Cardiac fibroblast (primary cell): ENCODE measurements at places on chromosomes 1 and 21.
A peak's percentile ranks its signal among the peaks of the same experiment; 100 is the strongest.

GRCh38 chr1:230861970-230862595 lies 6.2 kb downstream of the C1orf198 start:
- DNase-seq, result peak; percentile 93

DNA sequence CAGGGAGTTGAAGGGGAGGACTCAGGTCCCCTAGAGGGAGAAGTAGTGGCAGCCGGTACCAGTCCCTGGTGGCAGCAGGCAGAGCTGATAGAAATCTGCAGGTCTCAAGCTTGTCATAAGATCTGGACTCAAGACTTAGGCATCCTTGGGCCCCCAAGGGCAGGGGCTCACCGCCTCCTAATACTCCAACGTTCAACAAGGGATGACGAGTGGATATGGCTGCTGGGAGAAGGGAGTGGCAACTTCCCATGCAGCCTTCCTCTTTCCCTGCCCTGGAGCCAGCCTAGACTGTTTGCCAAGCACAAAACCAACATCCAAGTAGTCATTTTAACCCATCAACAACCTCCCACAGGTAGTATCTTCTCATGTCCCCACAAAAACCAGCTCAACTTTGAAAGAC lies 6.9 kb downstream of the TRABD2B start:
- no peak for DNase-seq

DNA sequence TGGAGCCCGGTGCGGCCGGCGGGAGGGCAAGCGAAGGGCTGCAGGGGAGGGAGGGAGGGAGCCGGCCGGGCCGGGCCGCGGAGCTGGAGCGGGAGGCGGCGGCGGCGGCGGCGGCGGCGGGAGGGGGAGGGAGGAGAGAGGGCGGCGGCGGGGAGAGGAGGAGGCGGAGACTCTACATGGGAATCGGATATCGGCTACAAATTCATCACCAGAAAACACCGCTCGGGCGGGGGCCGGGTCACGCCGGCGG lies at the start of gene AKT3:
TSS of gene AKT3 (minus strand) at position 42 of the 250 bp plus-strand sequence. CDS start 7,073 bp downstream, outside the sequence.
- DNase-seq, result peak; percentile 86

GRCh38 chr1:2234762-2235113 lies 6.6 kb downstream of the SKI start:
- DNase-seq, result no peak

DNA sequence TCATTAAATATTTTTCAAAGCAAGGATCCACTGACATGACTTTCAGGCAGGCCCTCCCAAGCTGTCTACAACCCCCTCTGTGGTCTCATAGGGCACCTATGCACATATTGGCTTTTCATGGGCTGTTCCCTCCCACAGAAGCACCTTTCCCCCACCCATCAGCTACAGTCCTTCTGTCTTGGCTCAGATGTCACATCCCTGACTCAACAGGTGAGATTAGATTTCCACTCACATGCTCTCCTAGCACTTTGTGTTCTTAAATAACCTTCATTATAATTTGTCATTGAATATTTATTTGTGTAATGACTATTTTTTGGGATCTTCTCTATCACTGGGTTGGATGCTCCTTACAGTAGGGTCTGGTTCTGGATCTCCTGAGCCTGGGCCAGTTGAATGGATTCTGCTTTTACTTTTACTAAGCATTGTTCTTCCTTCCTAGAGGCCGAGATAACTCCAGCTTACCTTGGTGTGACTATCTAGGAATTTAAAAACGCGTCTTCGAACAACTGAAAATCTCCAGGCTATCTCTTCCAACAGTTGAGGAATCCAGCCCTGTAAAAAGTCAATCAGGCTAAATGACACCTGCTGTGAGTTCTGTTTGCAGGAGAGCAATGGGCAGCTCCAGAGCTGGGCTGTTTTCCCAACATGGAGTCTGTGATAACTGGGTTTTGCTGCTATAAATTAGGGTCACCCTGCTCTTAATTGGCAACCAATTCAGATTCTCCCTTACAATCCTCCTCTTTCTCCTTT lies 16.2 kb downstream of the ROR1 start:
- no peak for DNase-seq

GRCh38 chr1:49226758-49227157 lies 450.1 kb upstream of the BEND5 start:
- no peak for DNase-seq

DNA sequence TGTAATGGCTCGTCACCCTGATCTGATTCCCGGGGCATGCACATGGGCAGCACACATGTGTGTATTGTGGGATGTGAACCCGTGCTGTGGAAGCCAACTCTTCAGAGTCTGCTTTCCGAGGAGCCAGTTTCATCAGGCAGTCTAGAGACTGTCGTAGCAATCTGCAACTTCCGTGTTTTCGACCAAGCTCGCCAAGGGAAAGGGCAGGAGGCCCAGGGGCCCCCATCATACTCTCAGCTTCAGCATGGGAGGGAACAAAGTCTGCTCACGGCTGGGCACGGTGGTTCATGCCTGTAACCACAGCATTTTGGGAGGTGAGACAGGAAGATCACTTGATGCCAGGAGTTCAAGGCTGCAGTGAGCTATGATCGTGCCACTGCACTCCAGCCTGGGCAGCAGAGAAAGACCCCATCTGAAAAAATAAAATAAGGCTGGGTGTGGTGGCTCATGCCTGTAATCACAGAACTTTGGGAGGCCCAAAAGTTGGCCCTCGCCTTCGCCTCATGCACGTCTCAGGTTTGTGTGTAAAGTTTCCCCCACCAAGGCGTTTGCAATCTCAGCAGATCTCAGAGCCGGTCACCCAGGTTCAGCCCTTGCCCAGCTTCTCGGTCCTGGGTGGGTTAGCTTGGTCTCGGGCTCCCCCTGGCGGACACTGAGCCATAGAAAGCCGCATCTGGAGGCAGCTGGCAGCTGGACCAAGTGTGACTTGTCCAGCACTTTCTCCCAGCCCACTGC lies 48.5 kb upstream of the SLC25A33 start:
- DNase-seq, result peak; percentile 86

DNA sequence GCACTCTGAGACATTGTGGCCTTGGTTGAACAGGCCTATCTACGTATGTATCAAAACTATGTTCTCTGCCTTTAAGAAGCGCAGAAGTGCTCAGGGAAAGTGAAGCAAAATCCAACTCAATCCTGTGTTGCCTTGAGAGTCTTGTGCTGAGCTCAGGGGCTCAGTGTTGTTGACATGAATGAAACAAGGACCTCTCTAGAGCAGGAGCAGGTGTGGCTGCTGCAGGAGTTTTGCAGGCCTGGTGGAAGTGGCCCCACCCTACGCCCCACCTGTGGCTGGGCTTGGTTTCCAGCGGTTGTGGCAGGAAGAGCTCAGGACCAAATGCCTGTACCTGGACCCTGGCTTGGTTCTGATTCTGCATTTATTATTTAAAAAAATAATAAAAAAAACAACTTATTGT lies 20.9 kb downstream of the CA6 start:
- no peak for DNase-seq

- peak; percentile 60 for DNase-seq
These were observed 171.6 kb downstream of the NTPCR start for GRCh38 chr1:233121947-233122559.

- DNase-seq, result no peak
These were observed 37.8 kb upstream of the S1PR1 start for GRCh38 chr1:101198842-101199636.

GRCh38 chr1:24724345-24725208 lies 20.7 kb upstream of the CLIC4 start:
- peak; percentile 82 for DNase-seq

DNA sequence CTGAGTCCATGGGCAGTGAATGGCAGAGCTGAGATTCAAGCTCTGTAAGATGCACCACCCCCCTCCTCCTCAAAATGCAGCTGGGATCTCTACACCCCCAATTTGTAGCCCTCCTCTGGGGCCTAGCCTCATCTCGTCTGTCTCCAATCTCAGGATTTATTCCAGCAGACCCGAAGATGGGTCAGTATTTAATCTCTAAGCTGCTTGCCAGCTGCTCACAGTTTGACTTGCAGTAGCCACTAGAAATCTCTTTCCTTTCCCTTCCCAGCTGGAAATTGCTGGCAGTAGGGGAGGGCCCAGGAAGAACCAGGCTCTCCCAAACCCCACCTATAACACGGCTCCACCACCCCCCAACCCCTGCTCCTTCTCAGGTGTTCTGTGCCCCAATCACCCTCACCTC lies 1.5 kb downstream of the LACTBL1 start:
- no peak for DNase-seq

GRCh38 chr1:194267021-194267420 lies 1080.6 kb upstream of the B3GALT2 start:
- DNase-seq, result no peak

GRCh38 chr1:5565281-5566125 lies 426.7 kb downstream of the NPHP4 start:
- DNase-seq, result no peak

DNA sequence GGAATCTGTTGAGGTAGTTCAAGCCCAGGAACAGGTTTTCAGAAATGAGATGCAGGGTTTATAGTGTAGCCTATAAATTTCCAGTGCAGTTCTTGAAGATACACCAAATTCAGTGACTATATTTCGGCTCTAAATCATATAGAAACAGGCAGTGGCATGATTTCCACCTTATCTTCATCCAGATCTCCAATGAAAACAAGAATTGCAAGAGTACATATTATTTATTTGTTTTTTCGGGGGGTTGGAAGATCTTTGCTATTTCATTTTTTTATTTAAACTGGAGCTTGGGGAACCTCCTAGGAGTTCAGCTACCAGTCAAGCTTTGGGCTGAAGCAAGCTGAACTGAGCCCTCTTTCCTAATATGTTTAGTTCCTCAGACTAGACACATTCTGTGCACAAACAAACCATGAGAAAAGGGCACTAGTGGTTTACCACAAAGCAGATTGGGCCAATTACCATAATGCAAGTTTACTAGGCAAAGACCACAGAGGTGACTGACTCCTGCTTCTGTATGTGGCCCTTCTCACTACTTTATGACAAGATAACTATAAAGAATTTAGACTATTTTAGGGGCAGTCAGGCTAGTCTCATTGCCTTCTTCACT lies 68.5 kb downstream of the RGS2 start:
- DNase-seq, result peak; percentile 50

DNA sequence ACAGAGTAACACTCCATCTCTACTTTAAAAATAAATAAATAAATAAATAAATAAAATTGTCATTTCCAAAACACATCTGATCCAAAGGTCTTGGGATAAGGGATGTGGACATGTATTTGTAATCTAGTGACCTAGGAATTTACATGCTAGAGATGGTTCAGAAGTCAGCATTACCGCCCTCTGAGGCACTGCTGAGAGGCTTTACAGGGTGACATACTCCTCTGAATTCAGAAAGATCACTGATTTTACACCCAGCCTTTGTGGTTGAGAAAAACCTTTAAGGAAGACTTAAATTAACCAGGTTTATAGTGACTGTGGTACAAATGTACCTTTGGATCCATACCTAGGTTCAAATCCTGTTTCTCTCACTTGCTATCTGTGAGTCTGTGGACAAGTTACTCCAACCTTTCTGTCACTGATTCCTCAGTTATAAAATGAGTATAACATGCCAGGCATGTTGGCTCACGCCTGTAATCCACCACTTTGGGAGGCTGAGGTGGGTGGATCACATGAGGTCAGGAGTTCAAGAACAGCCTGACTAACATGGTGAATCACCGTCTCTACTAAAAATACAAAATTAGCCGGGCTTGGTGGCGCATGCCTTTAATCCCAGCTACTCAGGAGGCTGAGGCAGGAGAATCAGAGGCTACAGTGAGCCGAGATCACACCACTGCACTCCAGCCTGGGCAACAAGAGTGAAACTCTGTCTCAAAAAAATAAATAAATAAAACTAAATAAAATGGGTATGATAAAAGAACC lies 20.1 kb downstream of the OSBPL9 start:
- DNase-seq, result peak; percentile 75

DNA sequence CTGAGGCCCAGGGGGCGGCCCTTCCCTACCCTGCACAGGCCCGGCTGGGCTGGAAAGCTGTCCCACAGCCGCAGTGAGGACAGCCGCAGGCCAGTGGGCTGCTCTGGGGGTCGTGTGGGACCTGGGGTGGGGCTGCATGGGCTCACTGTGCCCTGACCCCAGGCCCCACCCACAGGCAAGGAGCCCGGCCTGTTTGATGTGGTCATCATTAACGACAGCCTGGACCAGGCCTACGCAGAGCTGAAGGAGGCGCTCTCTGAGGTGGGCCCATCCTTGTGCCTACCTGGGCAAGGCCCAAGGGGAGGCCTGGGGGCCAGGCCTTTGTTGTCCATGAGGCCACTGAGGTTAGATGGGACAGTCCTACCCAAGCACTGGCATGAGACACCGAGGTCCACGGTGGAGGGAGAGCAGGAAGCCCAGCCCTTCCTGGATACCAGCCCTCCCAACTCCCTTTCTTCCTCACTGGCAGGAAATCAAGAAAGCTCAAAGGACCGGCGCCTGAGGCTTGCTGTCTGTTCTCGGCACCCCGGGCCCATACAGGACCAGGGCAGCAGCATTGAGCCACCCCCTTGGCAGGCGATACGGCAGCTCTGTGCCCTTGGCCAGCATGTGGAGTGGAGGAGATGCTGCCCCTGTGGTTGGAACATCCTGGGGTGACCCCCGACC lies 1.4 kb upstream of the GJC2 start:
- peak; percentile 62 for DNase-seq

DNA sequence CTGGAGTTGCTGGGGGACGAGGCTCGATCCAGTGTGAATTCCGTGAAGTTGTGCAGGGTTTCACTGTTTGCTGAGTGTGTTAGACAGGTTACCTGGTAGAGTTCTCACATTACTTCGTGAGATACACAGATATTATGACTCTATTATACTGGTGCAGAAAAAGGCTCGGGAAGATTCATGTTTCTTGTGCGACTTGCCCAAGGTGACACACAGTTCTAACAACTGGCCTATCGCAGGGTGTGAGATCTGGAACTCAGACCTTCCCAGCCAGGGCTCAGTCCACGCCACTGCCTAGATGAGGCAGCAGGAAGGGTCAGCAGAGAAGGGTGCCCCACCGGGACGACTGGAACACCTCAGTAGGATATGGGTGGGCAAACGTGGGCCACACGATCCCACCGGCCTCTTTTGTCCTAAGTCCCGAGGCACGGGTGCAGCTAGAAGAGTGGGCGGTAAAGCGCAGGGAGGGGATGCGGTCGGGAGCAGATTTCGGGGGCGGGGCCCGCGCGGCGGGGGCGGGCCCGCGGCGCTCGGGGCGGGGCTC lies 296 bp upstream of the RNPEP start:
- DNase-seq, result no peak

- DNase-seq, result no peak
These were observed 132.2 kb downstream of the PSMG1 start for GRCh38 chr21:39050841-39051587.

DNA sequence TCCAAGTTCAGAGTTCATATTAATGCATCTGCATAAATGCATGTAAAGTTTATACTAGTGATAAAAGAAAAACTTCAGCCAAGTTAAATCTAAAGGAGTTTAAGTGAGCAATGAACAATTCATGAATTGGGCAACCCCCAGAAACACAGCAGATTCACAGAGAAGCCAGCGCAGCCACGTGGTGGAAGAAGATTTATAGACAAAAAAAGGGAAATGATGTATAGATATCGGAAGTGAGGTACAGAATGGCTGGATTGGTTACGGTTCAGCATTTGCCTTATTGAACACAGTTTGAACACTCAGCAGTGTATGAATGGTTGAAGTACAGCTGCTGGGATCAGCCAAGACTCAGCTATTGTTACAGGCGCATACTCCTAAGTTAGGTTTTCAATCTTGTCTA lies 5.7 kb downstream of the AK5 start:
- DNase-seq, result no peak

- peak; percentile 18 for DNase-seq
These were observed 52.9 kb downstream of the CNIH3 start for GRCh38 chr1:224668984-224669383.
